NCI-H1048 (cell line): ENCODE measurements at places on chromosomes 13 and 19.

DNA sequence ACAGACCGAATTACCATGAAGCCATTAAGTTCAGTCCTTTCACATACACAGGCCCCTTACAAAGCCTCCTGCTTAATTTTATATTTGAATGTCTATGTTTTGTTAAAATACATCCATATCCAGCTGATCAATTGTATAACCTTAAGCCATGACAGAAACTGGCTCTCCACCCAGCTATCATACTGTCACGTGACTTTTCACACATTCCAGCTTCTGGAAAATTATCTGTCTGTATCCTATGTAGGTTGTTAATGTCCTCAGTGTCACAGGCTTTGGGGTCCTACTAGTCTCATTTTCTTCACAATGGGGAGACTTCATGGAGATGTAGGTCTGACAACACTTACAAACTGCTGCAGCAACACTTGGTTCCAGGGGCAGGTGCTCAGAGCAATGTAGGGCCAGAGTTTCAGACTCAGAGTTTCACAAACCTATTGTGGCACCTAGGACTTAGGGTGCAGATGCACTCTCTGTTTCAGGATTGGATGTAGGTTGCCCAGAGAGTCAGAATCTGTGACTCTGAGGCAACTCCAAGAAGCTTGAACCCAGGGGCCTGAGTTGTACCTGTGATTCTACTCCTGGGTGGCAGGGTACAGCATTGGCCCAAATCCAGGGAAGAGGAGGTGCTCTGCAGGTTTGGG is 69.6 kb upstream of the PCDH20 start:
- no peak for DNase-seq

DNA sequence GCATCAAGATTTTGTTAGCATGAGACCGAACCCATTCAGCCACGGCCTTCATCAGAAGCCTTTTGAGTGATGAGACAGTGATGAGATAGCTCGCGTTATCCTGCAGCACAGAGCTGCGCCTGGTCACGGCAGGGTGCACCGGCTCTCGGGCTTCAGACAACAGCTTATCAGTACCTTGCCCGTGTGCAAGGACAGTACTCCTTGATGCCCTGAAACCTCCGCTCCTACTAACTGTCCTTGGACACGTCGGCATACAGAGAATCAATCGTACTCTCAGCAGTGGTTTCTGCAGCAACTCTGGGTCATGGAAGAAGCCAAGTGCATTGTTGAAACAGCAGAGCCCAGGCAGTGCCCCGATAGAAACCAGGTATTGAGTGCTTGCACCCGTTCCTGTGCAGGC is 40.7 kb downstream of the IRS2 start:
- no peak for DNase-seq

DNA sequence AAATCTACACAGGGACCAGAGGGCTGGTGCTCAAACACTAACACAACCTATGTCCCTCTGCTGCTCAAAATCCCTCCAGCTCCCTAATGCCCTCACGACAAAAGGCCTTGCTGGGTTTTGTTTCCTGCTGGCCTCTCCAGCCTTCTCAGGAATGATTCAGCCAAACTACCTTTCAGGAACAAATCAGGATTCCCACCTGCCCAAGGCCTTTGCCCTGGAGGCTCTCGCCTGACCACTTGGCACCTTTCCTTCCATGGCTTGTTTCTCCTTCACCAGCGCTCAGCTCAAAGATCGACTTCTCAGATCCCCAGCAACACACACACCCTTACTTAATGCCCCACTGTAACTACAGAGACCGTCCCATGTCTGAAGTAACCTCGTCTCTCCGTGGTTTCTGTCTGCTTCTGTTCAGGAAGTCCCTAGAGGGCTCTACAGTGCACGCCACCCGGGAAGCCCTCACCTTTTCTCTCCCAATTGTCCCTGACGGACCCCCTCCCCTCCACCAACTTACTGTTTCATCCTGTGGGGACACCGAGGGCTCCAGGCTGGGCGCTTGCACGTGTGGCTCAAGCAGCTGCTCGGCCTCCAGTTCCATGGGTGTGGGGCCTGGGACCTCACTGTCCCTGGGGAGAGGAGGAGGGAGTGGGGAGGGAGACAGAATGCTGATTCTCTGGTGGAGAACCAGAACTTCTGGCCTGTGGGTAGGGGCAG is 3.2 kb upstream of the SIX5 start:
- no peak for DNase-seq

GRCh38 chr13:110346661-110347067 is 39.6 kb downstream of the COL4A2 start:
- DNase-seq: no peak
